ENCODE measurements at places on chromosomes 5 and 9.

- no peak for DNase-seq
Measured at GRCh38 chr5:113182658-113183344, 206.2 kb downstream of the DCP2 start.

- no peak for DNase-seq
Measured at GRCh38 chr5:62011089-62011664, 294.8 kb upstream of the KIF2A start.

GRCh38 chr5:173781432-173781815 is 106.7 kb upstream of the CPEB4 start:
- no peak for DNase-seq

DNA sequence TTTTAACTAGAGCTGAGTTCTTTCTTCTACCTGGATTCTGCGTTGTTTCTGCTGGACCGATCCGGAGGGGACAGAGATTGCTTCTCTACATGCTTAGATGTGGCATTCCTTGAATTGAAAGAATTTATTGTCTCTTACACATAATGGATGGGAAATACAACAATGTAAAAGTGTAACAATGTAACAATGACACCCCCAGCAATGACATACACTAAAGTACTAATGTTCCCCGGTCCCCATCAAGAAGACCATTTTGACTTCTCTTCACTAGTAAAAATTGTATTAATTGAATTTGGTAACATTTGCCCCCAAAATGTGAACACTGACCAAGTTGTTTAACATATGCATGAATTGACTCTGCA is 760.2 kb downstream of the TAF11L14 start:
- no peak for DNase-seq

- DNase-seq = no peak
Measured at GRCh38 chr9:89667726-89668125, 62.9 kb downstream of the GADD45G start.

DNA sequence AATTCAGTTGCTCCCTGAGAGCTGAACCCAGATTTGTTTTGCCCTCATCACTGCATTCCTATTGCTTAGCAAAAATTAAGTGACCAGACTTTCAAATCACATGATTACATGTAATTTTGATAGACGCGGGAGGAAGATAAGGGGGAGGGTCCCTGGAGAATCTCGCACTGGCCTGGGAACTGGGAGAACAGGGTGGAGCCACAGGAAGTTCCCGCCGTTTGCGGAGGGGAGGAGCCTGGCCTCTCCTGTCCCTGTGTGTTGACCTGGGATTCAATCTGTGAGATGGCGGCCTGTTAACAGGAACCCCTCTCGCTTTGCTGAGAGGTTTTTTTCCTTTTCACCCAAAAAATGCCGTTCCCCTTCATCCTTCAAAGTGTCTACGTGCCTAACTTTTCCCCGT is 142.9 kb upstream of the OR13F1 start:
- DNase-seq = no peak

GRCh38 chr9:86752733-86753132 is 194.6 kb downstream of the GAS1 start:
- DNase-seq = no peak

- DNase-seq = no peak
Measured at GRCh38 chr5:161027763-161028162, 175.8 kb upstream of the ATP10B start.

DNA sequence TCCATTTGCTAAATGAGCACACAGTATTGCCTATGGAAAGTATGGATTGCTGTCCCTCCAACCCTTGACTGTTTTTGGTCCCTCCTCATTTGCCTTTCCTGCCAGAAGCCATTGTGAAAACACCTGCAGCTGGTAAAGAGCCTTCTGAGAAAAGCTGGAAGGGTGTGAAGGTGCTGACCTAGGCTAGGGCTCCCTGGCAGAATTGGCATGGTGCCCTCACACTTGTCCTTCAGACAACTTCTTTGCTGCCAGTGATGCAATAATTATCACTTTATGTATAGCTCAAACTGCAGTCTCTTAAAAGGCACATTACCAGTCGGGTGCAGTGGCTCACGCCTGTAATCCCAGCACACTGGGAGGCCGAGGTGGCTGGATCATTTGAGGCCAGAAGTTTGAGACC is 4.2 kb downstream of the TXNDC15 start:
- no peak for DNase-seq

- DNase-seq = peak; percentile 71
Measured at GRCh38 chr5:68292316-68292715, 76.8 kb downstream of the PIK3R1 start.

GRCh38 chr5:407051-407450 is 35.9 kb upstream of the EXOC3 start:
- DNase-seq = no peak

GRCh38 chr9:2281803-2282185 is 266.6 kb downstream of the SMARCA2 start:
- DNase-seq = peak; percentile 47

DNA sequence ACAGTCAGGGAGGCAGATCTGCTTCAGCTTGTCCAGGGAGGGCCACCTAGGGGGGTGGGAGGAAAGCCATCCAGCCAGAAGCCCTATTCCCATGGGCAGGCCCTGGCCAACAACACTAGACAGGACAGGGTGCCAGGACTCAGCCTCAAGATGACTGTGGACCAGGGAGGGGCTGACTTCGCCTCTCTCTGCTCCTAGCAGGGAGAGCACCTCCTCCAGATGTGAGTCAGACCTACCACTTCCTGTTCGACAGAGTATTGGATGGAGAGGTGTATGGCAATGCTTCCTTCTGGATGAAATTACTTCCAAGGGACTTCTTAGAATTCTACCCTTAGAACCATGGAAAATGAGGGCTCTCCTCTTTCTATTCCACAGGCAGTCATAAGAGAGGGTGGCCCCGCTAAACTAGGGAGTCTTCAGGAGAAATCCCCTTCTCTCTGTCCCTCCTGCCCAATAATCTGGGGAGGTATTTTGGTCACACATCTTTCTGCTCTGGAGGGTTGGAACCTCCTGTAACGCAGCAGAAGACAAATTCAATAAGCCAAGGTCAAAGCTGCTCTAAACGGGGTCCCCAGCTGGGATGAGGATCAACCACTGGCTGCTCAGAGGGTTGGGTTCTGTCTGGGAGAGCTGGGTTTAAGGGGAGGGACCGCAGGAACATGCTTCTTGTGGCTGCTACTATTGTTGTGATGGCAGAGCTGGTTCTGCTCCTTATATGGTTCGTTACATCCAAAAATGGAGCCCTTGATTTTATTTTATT is 23.2 kb upstream of the RCL1 start:
- DNase-seq = peak; percentile 39

- DNase-seq = no peak
Measured at GRCh38 chr5:6700074-6700684, 13.1 kb upstream of the TENT4A start.

- no peak for DNase-seq
Measured at GRCh38 chr9:15018096-15018637, 107.9 kb upstream of the FREM1 start.

GRCh38 chr9:97617939-97618416 is 15.2 kb downstream of the TSTD2 start:
- DNase-seq = no peak

DNA sequence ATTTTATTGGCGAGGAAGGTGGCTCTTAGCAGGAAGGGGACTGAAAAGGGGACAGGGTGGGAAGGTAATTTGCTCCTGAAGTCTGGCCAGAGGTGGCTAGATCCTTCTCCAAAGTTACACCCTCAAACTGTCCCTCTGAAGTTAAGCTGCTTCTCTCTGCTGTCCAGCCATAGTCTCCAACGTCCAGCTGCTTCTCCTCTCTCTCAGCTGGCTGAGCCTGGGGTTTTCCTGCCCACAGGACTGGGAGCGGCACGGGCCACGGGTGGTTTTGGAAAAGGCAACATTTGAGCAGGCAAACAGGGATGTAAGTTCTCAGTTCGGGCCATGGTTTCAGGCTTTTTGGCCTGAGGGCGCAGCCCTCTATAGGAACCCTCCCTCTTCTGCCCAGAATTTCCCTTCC is 128.3 kb downstream of the YIPF5 start:
- no peak for DNase-seq

DNA sequence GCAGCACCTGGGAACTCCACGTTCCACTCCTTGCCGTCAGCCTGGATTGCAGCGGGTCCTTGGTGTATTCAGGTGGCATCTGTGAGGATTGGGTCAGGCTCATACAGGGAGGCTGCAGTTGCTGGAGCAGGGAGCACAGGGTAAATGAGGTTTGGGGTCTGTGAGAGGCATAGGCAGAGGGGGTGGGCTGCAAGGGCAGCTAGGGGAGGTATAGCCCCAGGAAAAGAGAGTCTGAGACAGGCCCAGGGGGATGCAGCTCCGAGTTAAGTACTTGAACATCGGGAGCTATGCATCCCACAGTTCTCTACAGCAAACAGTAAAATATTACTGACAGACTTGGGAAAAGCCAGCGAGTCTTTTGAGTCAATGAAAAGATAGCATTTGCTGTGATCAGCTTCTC is 101.6 kb downstream of the TRIO start:
- DNase-seq = no peak

DNA sequence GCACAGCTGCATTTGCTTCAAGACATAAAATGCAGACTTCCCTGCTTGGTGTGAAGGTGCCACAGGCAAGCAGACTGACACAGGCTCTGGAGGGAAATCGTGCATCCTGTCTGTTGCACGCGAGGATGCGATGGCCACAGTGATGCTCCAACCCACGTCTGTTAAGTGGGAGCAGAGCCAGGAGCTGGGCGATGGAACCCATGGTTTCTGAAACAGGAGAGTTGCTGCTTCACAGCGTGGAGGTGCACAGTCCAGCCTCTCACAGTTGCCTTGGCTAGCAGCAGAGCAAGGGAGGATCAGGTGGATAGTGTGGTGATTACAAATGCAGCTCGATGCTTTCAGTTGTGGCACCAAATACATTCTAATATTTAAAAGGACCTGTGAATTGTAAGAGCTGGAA is 108.8 kb downstream of the TENT4A start:
- no peak for DNase-seq

DNA sequence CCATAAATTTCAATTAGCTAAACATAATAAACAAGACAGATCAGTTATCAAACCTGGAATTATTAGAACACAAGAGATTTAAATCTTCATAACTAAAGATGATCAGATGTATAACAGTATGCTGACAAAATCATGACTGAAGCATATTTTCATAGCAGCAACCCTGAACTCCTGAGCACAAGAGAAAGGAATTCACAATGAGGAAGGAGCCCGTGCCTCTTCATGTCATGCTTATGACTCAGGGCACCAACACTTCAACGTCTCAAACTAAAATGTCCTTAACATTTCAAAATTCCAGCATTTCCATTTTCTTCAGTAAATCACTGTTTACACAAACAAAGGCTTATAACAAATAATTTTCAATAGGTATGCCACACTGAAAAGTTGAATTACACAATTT is 6.7 kb downstream of the AP3B1 start:
- DNase-seq = peak; percentile 87

GRCh38 chr9:37730256-37730655 is 23.3 kb upstream of the TRMT10B start:
- DNase-seq = peak; percentile 54

DNA sequence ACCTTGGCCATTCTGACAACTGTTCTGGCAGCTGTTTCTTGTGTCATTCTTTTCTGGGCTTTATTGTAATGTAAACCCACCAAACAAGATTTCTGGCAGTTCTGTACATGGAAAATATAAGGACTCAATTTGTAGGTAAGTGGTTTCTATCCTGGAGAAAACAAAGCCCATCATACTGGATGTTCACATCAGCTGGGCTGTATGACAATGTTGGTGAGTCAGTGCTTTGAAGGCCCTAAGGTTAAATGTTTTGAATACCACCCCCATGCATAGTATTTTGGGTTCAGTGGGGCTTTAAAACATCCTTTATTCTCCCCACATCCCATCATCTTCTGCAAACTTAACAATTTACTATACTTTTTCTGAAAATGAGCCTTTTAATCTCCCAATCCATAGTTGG is 52.5 kb downstream of the SH3GL2 start:
- peak; percentile 68 for DNase-seq

DNA sequence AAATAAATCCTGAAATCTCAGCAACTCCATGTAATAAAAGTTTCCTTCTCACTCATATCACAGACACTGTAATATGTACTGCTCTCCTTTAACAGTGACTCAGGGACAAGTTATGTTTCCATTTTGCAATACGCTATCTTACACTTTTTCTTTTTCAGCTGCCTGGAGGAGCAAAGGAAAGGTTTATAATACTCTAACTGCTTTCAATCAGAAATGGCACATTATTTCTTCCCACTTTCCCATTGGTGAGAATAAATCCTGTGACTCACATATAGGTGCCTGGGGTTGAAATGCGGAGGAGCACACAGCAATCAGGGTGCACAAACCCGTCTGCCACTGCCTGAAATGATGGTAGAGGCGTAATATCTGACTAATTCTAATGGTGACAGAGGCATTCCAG is 186.6 kb downstream of the HINT1 start:
- DNase-seq = peak; percentile 55

DNA sequence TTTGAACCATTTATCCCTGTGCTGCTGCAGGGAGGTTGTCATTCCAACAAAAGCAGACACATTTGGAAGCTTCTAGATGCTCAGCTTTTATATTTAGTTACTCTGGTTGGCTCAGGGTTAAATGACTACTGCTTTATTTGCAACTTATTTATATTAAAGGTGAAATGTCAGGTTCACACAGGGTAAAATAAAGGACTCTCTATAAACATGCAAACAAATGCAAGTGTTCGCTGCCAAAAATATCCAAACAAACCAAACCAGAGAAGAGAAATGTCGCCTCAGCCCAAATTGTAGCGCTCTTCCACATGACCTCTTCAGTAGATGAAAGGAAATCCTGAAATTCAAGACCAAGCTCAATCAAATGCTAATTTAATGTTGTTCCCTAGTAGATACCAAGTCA is 57.0 kb upstream of the LIFR start:
- no peak for DNase-seq

DNA sequence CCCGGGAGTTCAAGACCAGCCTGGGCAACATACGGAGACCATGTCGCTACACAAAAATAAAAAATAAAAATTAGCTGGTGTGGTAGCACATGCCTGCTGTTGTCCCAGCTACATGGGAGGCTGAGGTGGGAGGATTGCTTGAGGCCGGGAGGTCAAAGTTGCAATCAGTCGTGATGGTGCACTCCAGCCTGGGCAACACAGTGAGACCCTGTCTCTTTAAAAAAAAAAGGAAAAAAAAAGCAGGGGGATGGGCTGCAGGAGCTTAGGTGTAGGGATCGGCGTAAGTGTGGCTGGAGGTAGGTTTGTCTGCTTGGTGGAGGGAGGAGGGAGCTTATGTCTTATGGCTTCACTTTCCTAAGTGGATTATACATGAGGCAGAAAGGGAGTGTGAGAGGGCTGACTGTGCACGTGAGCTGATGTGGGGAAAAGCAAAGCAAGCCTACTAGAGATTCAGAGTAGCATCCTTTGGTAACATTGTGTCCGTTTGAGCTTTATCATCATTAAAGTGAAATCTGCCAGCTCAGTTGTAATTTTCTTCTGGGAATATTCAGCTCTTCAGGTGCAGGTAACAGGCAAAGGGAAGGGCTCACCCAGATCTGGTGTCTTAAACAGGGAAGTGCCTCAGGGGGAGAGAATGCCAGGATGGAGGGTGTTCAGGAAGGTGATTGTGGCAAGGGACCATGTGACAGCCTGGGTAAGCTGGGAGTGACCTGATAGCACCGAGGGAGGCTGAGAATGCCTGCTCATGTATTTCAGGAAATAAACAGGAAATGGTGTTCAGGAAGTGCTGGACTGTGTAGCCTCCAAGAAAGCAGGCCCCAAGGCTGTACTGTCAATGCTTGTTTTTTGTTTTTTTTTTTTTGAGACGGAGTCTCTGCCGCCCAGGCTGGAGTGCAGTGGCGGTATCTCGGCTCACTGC is 17.6 kb upstream of the SETX start:
- DNase-seq = peak; percentile 61

GRCh38 chr9:125258832-125259534 is 2.6 kb upstream of the GAPVD1 start:
- no peak for DNase-seq

Data from EH (cell line).